Effector memory CD8-positive, alpha-beta T cell (primary cell): ENCODE measurements at places on chromosomes 6 and 20.

GRCh38 chr6:111269401-111269970, 182.2 kb downstream of the SLC16A10 start:
- DNase-seq, result no peak

GRCh38 chr6:52305948-52306767, 21.6 kb upstream of the MCM3 start:
- DNase-seq, result no peak

DNA sequence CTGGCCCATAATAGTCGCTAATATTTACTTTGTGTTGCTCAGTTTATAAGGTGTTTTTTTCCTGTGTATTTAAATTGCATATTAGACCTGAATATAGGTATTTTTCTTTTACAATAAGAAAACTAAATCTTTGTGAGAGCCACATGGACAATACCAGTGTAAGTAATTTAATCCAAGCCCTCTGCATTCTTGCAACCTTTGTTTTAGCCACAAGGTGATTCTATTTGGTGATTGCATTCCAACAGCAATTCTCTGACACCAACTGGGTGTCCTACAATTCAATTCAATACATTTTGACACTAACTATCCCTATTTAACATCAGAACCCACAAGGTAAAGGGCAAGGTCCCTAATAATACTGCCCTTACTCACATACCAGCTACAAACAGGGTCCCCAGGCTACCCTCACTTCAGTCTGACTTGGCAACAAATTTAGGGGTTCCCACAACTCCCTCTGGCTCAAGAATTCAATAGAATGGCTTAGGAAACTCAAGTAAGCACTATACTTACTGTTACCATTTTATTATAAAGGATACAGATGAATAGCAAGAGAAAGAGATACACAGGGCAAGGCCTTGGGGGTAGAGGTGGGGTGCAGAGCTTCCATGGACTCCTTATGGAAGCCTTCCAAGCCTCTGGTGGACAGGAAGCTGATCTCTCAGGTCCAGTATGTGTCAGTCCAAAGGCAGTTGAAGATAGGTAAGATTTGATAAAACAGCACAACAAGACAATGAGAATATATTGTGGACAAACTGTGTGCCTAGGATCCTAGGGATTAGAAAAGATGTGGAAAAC, 169.3 kb downstream of the CD83 start:
- DNase-seq, result no peak

DNA sequence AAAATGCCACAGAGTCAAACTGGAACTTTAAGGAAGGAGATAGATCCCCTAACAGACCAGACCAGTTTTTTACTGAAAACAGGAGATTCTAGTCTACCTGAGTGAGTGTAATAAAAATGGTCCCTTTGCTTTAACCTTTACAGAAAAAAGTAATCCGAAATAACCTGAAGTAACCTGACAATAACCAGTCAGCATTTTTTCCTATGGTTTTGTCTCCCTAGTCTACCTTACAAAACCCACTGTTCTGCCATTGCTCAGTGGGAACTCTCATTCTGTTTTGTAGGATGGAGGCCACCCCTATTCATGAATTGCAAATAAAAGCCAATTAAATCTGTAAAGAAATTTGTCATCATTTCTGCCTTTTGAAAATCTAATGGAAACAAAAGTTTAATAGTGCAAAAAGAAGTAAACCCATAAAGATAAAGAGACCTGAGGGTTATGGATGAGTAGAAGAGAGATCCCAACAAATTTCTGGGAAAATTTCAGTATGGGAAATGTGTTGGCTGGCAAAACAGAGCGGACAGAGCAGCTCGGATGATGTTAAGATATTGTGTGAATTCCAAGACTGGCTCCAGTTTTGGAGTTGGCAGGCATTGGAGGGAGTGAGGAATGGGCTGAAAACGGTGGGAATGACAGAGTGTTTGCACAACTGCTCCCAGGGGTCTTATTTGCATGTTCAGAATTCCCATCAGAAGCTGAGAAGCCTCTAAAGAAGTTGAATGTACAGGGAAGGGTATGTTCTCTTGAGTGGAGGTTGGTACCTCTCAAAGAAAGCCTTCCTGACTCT, 104.7 kb upstream of the RALGAPA2 start:
- DNase-seq, result no peak

DNA sequence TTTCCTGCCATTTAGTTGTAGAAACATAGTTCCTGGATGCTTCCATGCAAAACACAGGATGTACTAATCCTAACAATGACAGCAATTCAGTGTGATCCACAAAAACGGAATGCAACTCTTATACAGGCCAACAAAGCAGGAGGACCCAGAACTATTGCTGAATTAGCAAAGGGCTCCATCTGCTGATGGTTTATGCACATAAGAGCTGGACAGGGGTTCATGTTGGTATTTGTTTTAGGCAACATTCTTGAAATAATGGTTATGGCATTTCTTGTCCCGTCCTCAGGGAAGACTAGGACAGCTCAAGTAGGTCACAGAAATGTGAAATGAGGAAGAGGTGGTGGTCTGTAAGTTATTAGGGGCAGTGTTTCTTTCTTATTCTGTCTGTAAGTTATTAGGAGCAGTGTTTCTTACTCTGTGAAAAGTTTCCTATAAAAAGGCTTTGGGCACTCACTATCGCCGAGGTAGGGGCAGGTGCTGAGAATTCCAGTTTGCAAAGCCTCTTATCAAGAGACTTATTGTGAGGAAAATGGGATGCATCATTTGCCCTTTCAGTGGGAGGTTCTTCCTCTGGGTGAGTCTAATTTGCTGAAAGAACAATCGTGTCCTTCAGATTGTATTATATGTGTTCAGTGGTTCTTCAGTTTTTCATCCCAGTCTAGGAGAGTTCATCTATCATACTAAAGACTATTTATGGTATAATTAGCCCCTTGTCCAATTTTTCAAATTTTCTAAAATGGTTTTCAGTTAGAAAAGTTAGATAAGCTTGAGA, 171.1 kb downstream of the MCHR2 start:
- DNase-seq, result no peak

GRCh38 chr6:35209081-35209480, 4.7 kb upstream of the SCUBE3 start:
- DNase-seq, result no peak

- DNase-seq, result no peak
Observed at GRCh38 chr20:53896041-53896440, 174.4 kb downstream of the BCAS1 start.

DNA sequence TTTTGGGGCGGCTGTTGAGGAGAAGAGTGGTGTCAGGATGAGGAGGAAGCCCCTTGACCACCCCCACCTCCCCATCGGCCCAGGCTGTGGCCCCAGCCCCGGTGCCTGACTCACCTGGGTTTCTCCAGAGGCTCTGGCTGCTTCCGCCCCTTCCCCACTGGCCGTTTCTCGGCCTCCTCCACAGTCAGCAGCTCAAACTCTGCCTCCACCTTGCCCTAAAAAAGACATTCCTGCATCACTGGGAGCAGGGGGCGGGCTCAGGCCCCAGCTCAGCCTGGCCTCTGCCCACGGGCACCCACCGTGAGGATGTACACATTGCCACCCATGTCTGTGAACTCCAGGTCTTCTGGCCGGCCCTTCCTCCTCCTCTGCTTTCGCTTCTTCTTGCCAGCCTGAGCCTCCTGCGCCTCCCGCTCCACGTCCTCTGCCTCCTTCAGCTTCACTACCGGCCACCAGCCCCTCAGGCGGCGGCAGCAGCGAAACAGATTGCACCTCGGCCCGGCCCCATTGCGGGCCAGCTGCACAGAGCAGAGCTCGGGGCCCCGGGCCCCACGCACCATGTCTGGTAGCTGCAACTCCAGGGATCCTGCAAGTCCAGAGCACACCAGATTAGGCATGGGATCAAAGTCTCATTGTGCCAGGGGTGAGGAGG, 17.3 kb downstream of the ERGIC3 start:
- no peak for DNase-seq

DNA sequence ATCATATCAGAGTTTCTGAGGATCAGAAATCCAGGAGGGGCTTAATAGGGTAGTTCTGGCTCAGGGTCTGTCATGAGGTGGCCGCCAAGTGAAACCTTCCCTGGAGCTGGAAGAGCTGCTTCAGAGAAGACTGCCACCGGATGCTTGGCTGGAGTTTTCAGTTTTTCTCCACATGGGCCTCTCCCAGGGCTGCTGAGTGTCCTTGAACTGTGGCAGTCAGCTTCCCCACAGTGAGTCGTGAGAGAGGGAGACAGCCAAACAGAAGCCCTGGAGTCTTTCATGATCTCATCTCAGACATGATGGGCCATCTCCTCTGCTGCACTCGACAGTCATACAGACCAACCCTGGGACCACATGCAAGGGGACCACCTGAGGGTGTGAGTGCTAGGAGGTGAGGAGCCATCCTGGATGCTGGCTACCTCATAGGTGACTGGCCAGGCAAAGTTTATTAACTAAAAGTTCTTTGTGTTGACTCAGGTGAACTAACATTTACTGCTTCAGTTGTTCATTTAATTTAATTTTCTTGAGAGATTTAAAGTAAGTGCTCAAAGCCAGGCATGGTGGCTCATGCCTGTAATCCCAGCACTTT, 71.5 kb downstream of the SHLD1 start:
- no peak for DNase-seq

DNA sequence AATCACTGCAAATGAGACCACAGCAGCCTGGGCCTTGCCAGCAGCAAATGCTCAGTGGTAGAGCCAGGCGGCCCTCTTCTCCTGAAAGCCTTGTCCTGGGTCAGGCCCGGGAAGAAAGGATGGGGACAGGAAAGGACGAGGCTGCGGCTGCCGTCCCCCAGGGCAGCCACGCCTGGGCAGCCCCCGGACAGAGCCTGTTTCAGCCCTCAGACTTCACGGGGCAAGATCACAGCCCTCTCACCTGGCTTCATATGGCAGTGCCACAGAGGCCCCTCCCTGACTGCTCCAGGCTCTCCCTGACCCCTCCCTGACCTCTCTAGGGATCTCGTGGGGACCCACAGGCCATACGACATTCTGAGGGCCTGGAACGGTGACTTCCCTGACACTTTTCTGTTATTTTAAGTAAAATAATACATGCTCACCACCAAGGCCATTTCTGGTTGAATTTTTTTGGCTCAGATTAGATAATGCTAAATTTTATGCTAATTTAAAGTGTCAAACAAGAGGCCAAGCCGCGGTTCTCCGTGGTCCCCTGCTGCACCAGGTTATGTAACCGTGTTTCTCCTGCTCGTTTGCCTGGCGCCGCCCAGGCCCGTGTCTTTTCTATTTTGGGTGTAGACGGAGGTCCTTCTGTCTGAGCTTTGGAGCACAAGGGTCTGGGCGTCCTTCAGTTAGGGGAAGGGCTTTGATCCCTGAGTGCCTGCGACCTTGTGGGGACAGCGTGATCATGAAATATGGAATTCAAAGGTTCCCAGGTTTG, 59.9 kb upstream of the BHLHE23 start:
- DNase-seq, result no peak

- no peak for DNase-seq
Observed at GRCh38 chr6:110898111-110898510, 23.5 kb downstream of the AMD1 start.

DNA sequence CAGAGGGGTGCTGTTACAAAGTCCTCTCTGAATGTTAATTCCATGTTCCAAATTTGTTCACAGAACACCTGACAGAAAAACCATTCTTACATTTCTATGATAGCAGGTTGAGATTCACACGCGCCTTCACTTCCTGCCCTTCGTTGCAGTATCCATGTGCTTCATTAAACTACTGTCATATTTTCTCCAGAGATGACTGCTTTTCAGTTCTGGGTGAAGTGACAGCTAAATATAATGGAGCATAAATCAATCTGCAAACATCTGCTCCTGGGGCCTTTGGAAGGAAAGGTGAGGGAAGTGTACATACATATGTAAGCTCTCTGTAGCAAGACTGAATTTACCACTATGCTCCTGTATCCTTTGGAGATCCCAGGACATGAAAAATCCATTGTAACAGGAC, 750.2 kb downstream of the HDGFL1 start:
- DNase-seq, result no peak

GRCh38 chr6:797479-798077, 104.6 kb upstream of the EXOC2 start:
- DNase-seq, result peak; percentile 7

DNA sequence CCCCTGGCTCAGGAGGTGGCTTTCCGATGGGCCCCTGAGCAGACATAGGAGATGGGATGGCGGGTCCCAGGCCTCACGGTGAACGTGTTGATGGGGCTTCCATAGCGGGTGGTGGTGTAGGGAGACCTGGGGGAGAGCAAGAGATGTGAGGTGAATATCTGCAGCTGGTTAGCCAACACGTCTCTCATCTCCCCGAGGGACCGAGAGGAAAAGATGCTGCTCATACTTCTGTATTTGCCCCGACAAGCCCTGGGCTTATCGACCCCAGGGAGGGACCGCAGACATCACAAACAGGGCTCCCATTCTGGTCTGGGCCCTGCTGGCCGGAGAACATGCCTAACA, 38.7 kb downstream of the C6orf132 start:
- DNase-seq, result no peak

DNA sequence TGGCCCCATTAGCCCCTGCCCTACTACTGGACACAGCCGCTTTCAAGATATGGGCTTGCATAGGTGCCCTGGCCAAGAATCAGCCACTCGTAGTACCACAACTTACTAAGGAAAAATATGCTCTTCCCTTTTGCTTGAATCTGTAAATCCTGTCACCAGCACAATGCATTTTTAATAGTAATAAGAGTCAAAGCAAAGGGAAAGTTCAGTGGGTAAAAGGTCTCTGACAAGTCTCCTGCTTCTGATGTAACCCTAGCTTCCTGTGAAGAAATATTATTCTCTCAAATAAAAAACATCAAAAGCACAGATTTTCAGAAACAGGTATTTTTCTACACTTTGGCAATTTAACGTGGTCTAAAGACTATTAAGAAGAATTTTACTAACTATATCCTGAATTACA, 373.8 kb downstream of the GJA1 start:
- no peak for DNase-seq

DNA sequence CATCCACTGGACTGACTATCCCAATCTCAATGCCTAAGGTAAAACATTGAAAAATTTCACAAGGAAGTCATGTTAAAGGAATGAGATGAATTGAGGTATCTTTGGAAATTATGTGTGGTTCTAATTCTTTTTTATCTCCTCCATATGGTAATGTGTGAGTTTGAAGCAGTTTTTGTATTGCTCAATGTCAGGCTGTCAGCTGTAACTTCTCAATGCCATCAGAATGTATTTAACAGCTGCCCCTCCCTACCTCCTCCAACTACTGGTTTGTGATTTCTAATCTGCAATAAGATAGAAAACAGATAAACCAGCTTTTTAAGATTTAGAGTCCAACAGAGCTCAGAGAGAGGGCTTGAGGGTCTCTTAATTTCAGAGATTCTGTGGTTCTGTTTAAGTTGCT, 1005.8 kb upstream of the ADGRB3 start:
- no peak for DNase-seq

DNA sequence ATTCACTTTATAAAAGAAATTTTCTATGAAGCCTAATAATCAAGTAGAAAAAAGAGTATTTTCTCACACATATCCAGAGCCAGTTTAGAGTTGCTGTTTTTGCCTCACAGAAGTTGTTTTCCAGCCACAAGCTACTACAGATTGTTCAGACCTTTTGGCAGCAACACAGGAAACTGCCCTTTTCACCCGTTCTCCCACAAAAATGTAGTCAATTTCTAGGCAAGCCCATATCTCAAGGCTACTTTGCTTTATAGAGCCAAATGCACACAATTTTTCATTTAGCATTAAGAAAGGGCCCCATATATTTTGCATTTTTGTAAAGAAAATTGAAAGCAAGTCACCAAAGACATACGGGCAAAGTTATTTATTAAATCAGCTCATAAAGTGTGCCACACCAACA, 49.5 kb downstream of the EPB41L2 start:
- no peak for DNase-seq

GRCh38 chr6:40606526-40606925, 19.4 kb upstream of the LRFN2 start:
- no peak for DNase-seq

GRCh38 chr6:110649704-110650103, 165.6 kb downstream of the CDK19 start:
- DNase-seq, result no peak

- DNase-seq, result no peak
Observed at GRCh38 chr20:48060841-48061720, 275.8 kb upstream of the SULF2 start.
